ENCODE measurements at places on chromosomes 16 and 17.
A peak's percentile ranks its signal among the peaks of the same experiment; 100 is the strongest.

GRCh38 chr17:47621293-47622179 is 28.2 kb upstream of the KPNB1 start:
- DNase-seq, result peak; percentile 22

GRCh38 chr16:79272141-79272577 is 328.4 kb downstream of the MAF start:
- DNase-seq, result no peak

DNA sequence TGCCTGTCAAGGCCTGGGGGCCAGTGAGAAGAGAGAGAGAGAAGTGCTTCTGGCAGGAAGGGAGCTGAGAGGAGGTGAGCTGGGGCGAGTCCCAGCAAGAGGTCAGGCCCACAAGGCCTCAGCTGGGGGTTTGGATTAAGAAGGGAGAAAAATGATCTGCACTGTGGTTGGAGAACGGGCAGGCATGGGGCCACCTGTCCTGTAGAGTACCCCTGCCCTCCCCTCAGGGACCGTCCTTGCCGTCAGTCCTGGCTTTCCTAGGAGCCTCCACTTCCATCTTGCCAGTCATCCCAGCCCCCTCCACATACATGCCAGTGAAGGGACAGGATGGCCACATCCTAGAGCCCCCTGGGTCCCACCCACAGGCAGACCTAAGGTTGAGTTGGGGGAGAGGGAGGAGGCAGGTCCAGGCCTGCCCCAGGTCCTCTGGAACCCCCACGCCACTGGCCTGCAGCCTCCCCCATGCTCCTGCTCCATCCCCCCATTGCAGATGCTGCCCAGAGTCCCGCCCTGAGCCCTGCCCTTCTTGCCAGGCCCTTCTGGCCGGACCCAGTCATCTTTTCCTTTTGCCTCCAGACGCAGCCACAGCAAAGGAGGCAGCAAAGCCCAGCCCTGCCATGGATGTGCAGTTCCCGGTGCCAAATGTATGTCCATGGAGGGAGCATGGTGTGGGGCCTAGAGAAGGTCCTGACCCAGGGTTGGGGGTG is 18.9 kb downstream of the KATNB1 start:
- no peak for DNase-seq

DNA sequence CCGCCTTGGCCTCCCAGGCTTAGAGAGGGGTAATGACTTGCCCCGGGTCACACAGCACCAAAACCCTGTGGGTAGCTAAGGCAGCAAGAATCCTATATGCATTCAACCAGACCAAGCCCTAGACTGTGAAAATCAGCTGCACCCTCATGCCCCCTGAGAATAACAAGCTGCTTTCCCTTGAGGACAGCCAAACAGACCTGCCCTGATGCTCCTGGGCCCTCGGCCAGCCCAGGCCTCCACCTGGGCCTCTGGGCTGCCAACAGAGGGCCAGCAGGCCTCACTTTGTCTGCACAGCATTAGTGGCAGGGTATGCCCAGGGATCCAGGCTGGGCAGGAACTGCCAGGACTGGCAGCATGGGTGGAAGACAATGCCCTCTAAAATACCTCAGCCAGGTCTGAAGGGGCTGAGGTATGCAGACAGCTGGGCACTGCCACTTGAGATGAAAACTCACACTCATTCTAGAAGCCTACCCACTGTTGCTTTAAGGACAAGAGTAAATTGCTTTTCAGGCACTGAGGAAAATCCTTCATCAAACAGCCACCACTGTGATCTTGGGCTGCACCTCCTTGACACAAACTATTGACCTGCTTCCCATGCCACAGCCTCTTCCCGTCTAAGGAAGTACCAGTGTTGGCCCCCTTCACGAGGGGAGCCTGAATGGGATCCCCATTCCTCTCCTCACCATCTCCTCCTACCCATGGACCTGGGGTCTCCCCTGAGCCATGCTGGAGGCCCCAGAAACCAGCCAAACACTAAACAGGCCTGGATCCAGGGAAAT is 8.8 kb downstream of the ST3GAL2 start:
- DNase-seq, result peak; percentile 64

Data from NCI-H524 (cell line).